Activated T-cell treated with anti-CD3 and anti-CD28 coated beads, Interleukin-2, amount 50 U/mL, for 72 hours (primary cell): ENCODE measurements at places on chromosomes 6 and 20. TPM values are rescaled to one million over a fixed set of nuclear protein-coding genes. Genes with fewer than 3 reads are reported as not detected.

The CNKSR3 gene
- 0.12 TPM for total RNA-seq

DNA sequence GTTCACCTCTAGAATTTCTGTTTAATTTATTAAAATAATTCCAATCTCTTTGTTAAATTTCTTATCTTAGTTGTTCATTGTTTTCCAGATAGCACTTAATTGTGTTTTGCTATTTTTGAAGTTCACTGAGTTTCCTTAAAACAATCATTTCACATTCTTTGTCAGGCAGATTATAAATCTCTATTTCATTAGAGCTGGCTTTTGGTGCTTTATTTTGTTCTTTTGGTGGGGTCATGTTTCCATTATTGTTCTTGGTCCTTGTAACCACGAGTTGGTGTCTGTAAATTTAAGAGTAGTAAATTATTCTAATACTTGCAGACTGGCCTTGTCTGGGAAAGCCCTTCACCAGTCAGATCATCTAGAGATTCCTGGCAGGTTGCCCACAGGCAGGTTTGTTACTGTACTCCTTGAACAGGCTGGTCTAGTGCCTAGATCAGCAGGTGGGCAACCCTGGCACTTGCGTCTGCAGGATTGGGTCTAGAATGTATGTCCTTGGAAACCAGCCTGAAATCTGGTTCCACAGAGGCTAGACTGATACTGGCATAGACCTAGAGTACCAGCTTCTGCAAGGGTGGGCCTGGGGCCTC is 110.4 kb downstream of the ADGB start:
- no peak for DNase-seq

DNA sequence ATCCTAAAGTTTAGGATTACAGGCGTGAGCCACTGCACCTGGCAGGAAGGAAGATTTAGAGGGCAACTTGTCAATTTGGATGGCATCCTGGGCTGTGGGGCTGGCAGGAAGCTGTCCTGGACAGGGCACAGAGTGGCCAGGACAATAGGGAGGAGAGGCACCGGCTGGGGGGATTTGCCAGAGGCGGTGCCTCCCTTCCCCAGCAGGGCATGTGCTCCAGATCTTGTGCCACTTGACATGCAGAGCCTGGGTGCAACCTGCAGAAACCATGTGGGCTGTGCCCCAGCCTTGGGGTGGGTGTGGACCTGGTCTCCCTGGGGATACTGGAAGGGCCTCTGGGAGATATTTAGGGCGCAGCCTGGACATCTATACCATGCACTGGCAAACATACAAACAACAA is 58.6 kb upstream of the EEF1A1 start:
- DNase-seq, result no peak

DNA sequence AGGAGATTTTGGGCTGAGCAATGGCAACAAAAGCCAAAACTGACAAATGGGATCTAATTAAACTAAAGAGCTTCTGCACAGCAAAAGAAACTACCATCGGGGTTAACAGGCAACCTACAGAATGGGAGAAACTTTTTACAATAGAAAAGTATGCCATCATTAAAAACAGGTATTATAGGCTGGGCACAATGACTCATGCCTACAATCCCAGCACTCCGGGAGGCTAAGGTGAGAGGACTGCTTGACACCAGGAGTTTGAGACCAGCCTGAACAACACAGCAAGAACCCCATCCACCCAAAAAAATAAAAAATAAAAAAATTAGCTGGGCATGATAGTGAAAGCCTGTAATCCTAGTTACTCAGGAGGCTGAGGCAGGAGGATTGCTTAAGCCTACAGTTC is 55.4 kb downstream of the MBOAT1 start:
- DNase-seq, result no peak

DNA sequence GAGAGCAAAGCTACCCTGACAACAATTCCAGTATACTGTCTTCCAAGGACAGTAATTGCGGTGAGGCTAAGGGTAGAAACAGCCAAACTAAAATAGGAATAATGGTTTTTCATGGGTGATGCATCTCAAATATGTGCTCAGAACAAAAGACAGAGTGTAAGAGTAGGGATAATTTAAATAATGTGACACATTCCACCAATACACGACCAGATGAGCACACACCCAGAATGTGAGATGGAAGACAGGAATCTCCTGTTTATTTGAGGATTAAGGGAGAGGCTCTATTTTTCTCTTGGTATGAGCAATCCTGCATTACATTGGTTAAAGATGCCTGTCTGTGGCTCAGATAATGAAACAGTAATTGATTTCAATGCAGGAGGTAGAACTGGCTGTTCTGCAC is 292.9 kb upstream of the ZFP64 start:
- DNase-seq, result no peak
